ENCODE measurements at places on chromosomes 3 and 15. TPM values are rescaled to one million over a fixed set of nuclear protein-coding genes. Genes with fewer than 3 reads are reported as not detected.

The SLC12A8 gene
- total RNA-seq: not detected

The AHSG gene
- not detected for total RNA-seq

The ZNF620 gene
- 1.9 TPM for total RNA-seq

The CLSTN2 gene
- total RNA-seq: not detected

The NEDD4 gene
- 1.4 TPM for total RNA-seq

The STRIT1 gene
- total RNA-seq: not detected

The PXK gene
- 14.9 TPM for total RNA-seq

The NME9 gene
- 1.2 TPM for total RNA-seq

The SI gene
- not detected for total RNA-seq

The ADAMTS17 gene
- total RNA-seq: 15.3 TPM

The TNNC1 gene
- total RNA-seq: 3.8 TPM

The VILL gene
- 19.6 TPM for total RNA-seq

The KBTBD8 gene
- 9.5 TPM for total RNA-seq

The PPP4R2 gene
- total RNA-seq: 80.4 TPM

The BCHE gene
- not detected for total RNA-seq

The SLC22A14 gene
- not detected for total RNA-seq

The BNIP2 gene
- total RNA-seq: 114 TPM

The RPS17 gene
- total RNA-seq: 3,034 TPM

The ULK3 gene
- total RNA-seq: 35.1 TPM

The PLA2G4E gene
- not detected for total RNA-seq

The LRRC31 gene
- not detected for total RNA-seq

The ATP8B4 gene
- not detected for total RNA-seq

The KY gene
- not detected for total RNA-seq

The KBTBD12 gene
- total RNA-seq: not detected

The PRTG gene
- not detected for total RNA-seq

The GOLGA8F gene
- total RNA-seq: not detected

The ZNF501 gene
- total RNA-seq: 0.75 TPM

The RPS27L gene
- 40.3 TPM for total RNA-seq

The DUOX2 gene
- total RNA-seq: 0.05 TPM

The RTP4 gene
- total RNA-seq: 1.5 TPM
